Fibroblast of lung (primary cell): ENCODE measurements at places on chromosomes 7 and 10.

GRCh38 chr7:142835487-142835886, 19.4 kb upstream of the EPHB6 start:
- no peak for DNase-seq

- DNase-seq: no peak
Measured at GRCh38 chr10:35428521-35428920, 92.2 kb downstream of the CCNY start.

DNA sequence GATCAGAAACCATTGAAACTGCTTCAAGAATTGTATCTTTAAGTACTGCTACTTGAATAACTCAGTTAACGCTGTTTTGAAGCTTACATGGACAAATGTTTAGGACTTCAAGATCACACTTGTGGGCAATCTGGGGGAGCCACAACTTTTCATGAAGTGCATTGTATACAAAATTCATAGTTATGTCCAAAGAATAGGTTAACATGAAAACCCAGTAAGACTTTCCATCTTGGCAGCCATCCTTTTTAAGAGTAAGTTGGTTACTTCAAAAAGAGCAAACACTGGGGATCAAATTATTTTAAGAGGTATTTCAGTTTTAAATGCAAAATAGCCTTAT, 14.7 kb downstream of the HNRNPA2B1 start:
- DNase-seq: no peak

DNA sequence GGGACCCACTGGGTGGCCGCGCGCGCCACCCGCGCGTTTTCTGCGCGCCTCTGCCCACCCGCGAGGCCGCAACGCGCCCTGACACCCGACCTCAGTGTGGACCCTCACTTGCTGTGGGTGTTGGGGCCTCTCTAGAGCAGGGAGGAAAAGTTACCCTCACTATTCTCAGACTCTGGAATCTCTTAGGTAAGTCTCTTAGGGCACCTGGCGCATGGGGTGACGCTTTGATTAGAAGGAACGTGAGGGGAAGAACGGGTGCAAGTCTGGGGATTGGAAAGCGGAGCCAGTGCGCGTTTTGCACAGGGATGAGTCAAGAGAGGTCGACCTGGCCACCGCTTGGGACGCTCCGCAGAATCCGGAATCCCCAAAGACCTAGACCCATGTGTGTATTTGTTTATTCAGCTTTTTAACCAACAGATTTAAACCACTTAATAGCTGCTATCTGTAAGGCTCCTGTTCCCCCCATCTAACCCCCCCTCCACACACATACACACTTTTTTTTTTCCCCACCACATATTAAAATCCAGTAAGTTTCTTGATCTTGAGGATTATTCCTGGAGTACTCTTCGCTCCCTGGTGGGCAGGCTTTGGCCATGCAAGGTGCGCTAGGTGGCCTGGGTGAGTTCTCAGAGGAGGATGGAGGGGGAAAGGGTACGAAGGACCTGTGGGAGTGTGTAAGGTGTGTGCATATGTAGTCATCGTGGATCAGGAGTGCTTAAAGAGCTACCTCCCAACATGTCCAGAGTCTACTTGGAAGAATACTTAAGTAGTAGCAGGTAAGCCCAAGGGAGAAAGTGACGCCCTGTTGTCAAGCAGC, 169.1 kb upstream of the PPP1R3A start:
- DNase-seq: peak; percentile 8

DNA sequence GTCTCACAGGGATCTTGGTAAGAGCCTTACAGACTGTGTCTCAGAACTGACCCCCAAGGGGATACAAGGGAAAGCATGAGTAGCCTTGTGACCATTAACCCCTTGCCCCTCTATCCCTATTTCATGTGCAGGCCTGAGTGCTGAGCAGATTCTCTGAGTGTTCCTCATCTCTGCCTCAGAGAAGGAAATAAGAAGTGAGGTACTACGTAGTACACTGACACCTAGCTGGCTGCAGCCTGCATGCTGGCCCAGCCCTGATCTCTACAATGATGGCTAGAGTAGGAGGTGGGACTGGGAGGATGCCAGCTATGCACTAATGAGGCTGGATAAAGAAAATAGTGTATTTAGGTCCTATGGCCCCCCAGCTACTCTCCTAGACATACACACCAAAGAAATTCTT, 174.9 kb upstream of the HPS1 start:
- no peak for DNase-seq

DNA sequence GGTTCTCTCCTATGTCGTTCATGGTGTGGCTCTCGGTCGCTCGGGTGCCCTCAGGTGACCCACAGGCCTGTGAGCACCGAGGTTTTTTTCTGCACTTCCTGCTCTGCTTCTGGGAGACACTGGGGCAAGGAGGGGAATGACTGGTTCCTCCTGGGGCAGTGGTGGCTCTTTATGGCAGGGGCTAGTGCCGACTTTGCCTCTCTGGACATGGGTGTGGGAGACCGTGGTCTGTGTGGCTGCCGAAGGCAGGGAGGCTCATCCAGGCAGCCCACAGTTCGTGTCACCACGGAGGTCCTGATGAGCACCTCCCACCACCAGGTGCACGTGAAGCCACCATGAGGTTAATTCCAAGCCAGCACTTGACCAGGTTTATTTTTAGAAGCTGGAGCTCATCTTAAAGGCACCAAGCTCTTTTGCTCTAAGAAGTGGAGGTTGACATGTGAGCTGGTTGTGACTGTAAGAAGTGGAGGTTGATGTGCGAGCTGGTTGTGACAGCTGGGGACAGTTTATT, 24.7 kb upstream of the DPYSL4 start:
- DNase-seq: no peak

- DNase-seq: no peak
Measured at GRCh38 chr10:30017966-30018365, 41.4 kb downstream of the JCAD start.

DNA sequence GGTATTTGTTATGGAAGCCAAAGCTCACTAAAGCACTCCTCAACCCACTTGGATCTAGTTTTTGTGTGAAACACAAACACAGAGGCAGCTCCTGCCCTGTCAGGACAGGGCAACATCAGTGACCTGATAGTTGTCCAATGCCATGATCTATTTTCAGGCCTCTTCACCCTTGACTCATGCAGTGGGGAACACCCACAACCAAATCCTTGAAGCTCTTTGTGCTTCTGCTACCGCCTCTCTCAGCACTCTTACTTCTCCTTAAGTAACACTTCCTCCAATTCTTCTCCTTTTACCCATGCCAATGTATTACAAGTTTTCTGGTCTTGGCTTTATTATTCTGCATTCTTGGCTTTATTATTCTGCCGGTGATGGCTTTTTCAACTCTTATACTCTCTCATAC, 425.3 kb downstream of the INHBA start:
- no peak for DNase-seq
